ENCODE measurements at places on chromosomes 2 and 18.

- DNase-seq: no peak
Observed at GRCh38 chr2:111178730-111179405, 58.2 kb downstream of the BCL2L11 start.

DNA sequence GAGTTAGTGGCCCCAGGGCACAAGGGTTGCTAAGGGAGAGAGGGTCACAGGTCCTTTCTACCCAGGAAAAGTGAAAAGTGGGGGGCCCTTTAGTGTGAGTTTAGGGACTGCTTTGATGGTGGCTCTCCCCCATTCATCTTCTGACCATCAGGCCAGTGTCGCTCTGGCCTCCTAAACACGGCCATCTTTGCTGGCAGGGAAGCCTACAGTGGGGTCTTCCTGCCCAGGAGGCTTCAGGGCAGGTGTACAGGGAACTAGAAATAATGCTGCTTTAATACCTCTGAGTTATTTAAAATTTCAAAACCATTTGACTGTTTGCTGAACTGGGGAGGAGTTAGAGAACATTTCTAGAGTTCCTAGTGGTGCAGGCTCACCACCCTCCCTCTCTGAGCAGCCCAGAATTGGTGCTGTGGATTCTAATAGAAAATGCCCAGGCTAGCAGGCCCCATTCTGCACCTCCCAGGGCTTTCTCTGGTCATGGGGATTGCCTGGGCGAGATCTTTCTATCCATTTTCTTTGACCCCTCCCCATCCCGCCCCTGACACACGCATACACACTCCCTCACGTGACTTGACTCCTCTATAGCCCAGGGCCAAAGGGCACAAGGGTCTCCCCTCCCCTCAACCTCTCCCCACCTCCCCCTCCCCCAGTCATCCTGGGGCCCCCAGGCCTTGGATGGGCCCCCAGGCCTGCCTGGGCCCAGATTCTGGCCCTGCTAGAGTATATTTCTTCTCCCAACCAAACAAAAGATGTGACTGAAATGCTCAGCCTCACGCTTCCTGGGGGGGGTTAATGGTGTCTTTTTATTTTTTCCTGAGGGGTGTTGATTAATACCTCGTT is 3.1 kb downstream of the PKDCC start:
- DNase-seq: no peak

- no peak for DNase-seq
Observed at GRCh38 chr2:186584053-186584452, 5.8 kb upstream of the ITGAV start.

DNA sequence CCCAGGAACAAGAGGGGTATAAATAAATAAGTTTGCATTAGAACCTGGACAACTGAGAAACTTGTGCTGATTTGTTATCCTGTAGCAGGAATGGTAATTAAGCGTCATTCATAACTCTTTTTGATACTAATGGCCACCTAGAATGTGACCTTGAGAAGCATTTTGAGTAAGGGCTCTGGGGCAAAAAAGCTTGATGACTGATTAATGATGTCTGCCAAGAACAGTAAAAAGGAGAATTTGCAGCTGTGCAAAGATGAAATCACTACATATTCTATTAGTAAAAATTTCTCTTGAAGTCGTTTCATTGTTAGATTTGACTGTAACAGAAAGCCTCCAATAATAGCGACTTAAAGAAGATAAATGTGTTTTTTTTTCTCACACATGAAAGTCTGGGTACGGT is 157.7 kb downstream of the PRKCE start:
- no peak for DNase-seq

- no peak for DNase-seq
Observed at GRCh38 chr18:5899835-5900234, 4.5 kb upstream of the TMEM200C start.

GRCh38 chr2:60311524-60311923 is 241.9 kb downstream of the BCL11A start:
- no peak for DNase-seq

DNA sequence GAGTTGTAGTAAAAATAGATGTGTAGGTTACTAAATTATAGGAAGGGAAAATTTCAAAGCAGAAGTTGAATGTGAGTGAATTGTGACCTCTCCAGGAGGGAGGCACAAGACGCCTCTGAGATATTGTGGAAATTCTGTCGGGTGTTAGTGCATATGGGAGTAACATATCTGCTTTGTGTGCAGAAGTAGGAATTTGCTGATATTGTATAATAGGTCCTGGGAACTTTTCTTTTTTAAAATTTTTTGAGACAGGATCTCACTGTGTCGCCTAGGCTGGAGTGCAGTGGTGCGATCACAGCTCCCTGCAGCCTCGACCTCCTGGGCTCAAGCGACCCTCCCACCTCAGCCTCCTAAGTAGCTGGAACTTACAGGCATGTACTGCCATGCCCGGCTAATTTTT is 34.7 kb downstream of the UBXN4 start:
- DNase-seq: no peak

DNA sequence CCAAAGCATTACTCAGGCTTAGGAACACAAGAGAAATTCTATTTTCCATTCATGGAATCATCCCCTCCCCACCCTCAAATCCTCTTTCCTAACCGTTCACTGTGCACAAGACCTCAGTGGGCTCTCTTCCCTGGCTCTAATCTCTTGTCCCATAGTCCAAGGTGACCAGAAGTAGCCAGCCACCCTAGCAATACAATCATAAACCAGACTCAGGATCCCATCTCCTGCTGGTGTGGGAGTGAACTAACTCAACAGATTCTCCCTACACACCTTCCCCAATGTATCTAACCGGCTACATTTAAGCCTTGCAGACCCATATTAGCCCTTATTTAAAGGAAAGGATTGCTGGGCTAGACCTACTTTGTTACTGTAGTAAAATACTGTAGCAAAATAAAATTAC is 45.5 kb downstream of the HNRNPLL start:
- no peak for DNase-seq

GRCh38 chr18:5068851-5069250 is 128.2 kb downstream of the AKAIN1 start:
- DNase-seq: no peak

DNA sequence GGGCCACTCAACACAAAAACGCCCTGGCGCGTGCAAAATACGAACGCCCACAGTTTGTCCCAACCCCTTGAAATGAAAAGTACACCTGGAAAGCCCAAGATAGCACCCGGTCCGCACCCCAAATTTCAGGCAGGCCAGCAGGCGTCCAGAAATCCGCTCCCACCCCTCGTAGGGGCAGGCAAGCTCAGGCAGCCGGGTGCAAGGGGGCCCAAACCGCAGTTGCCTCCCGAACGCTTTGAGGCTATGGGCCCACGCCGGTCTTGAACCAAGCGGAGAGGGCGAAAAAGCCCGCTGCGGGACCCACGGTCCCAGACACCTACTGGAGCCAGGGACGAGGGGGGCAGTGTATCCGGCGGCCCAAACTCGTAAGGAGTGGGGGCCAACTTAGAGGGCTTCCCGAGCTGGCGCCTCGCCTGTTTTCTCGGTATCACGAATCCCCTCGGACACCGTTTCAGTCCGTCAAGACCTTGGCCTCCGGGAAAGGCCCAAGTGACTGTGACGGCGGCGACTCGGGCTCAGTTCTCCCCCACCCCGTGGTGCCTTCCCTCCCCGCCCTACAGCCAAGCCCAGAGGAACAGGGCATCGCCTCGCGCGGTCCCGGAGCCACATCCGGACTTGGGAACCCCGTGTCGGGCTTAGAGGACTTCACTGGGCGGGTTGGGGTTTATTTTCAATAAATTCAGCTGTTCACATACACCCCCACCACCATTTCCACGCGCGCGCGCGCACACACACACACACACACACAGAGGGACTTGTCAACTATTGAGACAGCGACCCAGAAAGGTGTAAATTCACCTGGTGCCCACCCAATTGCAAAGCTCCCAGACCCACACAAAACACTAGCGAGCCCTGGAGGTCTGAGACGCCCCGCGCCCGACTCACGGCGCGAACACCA is 6.2 kb upstream of the SATB2 start:
- DNase-seq: no peak

DNA sequence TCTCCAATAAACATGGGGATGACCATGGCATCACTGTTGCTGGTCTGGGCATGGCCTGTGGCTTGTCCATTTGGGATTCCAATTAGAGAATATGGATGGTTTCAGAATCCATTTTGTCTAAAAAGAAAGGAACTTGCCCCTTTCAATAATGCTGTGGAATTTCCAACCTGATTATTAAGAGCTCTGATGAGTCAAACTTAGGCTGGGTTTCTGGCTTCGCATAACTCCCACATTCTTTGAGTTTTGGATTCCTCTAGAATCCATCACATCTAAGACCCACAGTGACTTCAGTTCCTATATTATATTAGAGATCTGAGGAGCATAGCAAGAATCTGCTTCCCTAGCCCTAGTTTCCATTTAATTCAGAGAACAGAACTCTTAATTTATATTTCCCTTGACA is 531.5 kb downstream of the TNS1 start:
- no peak for DNase-seq

DNA sequence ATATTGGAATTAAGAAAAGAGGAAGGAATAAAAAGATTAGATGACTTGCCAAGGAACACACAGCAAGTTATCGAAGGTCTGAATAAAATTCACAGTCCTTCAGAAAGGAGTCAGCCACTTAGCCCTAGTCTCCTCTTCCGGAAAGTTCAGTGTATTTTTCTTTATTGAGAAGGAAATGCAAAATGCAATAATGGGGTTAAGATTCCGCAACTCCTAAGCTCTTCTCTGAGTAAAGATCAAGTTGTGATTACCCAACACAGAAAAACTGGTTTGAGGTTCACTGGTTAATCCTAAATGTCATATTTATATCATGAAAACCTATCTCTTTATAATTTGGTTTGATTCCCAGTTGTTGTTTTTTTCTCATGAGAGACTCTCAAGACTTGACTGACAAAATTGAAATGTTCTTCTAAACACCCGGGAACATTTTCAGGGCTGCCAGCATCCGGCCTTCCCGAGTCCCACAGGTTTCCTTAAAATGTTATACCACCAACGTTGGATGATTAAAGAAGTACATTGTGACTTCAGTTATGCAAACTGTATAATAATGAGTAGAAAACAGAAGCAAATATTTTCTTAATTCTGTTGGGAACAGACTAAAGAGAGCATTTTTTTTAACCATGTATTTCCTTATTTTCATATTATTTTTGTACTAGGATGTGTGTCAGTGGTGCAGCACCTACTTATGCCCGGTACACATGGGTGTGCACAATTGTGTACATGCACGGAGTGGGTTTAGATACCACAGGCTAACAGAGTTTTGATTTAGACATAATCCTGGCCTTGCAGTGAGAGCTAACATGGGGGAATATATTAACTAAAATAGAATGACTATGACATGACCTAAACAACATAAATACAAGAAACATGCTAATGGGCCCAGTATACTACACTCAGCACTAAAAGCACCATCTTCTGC is 100.2 kb downstream of the STK39 start:
- DNase-seq: no peak

DNA sequence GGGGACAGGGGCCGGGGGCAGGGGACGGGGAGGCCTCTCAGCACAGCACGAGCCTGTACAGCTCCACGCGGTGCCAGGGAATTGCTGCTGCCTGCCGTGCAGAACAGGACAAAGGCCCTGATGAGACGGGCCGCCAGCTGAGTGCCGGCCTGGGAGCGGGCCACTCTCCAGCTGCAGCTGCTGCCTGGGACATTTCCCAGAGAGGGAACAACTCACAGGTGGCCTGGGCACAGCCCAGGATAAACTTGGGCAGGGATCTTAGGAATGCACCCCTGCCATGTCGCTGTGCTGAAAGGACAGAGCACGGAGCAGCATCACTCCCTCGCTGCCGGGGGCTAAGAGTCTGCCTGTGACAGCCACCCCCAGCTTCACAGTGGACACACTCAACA is 38.8 kb downstream of the CENPO start:
- DNase-seq: no peak

DNA sequence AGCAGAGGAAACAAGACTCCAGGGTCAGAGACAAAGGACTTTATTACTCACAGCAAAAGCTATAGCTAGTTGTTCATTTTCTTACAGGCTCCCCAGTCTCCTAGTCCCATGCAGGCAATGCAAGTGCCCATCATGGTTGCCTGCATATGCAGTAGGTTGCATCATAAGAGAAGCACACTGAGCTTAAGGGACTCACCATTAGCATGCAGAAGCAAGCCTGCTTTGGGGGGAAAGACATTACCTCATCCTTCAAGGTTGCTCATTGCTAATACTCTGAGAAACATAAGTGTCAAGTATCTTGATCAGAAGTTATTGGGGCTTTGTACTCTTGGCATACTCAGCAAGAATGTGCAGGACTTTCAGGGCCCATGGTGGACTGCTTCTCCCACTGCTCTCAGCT is 114.6 kb upstream of the CCDC68 start:
- DNase-seq: no peak

DNA sequence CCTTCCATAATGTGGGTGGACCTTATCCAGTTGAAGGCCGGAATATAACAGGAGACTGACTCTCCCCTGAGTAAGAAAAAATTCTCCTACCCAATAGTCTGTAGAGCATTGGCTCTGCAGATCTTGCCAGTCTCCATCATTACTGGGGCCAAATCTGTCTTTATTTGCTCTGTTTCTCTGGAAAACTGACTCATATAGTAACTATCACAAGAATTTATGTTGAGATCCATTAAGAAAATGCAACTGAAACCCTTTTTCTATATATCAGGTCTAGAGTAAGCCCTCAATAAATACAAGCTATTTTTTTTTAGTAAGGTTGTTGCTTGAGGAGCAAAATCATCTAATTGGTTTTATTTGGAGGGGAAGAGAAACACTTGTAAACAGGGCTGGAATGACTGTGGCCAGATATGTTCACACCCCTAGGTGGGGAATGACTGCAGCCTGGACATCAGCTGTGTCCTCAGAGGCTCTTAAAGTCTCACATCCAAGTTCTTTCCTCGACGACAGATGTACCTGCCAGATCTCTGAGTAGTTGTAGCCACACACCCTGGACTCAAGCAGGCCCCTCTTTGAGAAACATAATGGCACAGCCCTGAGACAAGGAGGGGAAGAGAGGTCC is 339.7 kb downstream of the TNS1 start:
- no peak for DNase-seq
